ENCODE measurements at places on chromosomes 2 and 18. TPM values are rescaled to one million over a fixed set of nuclear protein-coding genes. Genes with fewer than 3 reads are reported as not detected.

Gene NAT8
- not detected for total RNA-seq

Gene SCN9A
- 4.4 TPM for total RNA-seq

Gene SPC25
- 15.8 TPM for total RNA-seq

Gene SP3
- total RNA-seq: 29.4 TPM

Gene MARCHF7
- total RNA-seq: 58.8 TPM

Gene CRYBA2
- not detected for total RNA-seq

Gene GAREM1
- total RNA-seq: 4.3 TPM

Gene POTEC
- total RNA-seq: not detected

Gene TNFRSF11A
- total RNA-seq: 9.5 TPM

Gene GKN2
- total RNA-seq: 2.2 TPM

Gene MRO
- 0.26 TPM for total RNA-seq

Gene TRPM8
- 0.15 TPM for total RNA-seq

Gene ALK
- total RNA-seq: not detected

Gene SULT1C2
- total RNA-seq: 0.59 TPM

Gene DSEL
- 0.40 TPM for total RNA-seq

Gene KLHL30
- 0.18 TPM for total RNA-seq

Gene KCNG2
- not detected for total RNA-seq

Gene GPR35
- 0.50 TPM for total RNA-seq

Gene XDH
- total RNA-seq: 1.1 TPM

Gene TTN
- under 0.01 TPM for total RNA-seq

Gene ZC3H6
- 0.44 TPM for total RNA-seq

Gene ITGB6
- total RNA-seq: 0.58 TPM

Gene SLC19A3
- total RNA-seq: 2.9 TPM

Gene GPR39
- total RNA-seq: 7.5 TPM

Gene SERPINB11
- not detected for total RNA-seq

Gene ALPG
- 0.33 TPM for total RNA-seq

Gene DNER
- total RNA-seq: 12.2 TPM

Gene PJVK
- 1.4 TPM for total RNA-seq

Data from A549 treated with Mapracorat at 1 μM for 4 hours (cell line).